ENCODE measurements at places on chromosomes 6 and 20. TPM values are rescaled to one million over a fixed set of nuclear protein-coding genes. Genes with fewer than 3 reads are reported as not detected.

GRCh38 chr20:58416835-58417234, 27.8 kb downstream of the VAPB start:
- no peak for DNase-seq

DNA sequence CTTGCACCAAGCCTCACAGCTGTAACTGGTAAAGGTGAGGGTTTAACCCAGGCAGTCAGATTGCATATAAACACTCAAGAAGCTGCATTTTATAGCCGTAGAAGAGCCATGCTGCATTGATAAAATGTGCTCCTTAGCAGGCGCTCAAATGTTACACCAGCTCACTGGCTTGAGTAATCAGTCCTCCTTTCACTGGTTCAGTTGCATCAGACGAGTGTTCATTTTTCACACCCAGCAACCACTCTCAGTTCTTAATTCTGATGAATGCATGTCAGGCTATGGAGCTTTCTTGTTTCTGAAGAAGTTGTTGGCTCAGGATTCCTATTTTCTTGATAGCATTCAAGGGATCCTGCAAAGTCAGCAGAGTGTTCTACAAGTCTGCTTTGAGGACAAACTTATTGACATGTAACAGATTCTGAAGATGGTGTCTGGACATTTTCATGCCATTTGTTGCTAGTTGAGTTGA, 198.3 kb downstream of the PLCB1 start:
- DNase-seq = no peak

DNA sequence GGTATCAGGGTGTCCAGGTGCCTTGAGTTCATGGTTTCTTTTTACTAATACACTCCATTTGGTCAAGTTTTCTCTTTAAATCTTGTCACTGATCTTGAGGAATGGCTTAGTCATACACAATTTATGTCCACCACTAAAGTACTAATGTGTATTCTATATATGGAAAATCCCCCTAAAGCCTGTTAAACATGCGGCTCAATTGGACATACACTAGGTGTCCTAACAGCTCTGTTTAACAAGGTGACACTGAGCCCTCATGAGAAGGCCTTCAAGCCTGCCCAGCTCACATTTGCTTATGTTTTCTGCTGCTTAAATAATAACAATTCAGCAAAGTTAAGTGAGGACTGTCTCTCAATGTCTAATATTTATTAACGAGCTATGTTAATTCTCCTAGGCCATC, 31.5 kb downstream of the PDE7B start:
- no peak for DNase-seq

DNA sequence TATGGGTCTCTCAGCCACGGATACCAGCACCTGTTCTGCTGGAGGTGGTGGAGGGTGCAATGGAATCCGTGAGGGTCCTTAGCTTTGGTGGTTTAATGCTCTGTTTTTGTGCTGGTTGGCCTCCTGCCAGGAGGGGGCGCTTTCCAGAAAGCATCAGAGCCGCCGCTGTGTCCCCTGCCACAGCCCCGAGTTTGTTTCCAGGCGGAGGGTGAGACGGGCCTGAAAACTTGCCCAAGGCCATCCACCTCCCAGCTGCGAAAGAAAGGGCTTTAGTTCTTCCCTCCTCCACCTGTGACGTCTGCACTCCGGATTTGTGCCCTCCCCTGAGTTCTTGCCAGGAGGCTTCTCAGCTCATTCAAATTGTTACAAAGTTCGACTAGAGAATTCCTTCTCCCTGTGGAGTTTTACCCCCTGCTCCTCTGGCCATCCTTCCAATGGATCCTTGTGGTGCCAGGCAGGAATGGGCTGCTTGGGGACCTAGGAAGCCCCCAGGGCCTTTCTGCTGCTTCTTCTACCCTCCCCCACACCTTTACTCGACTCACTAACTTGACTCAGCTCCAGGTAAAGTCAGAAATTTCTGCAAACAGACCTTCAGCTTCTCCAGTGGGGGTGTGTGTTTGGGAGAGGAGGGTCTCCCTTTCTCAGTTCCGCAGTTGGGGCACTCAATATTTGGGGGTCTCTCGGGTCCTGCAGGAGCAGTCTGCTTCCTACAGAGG, 873.7 kb downstream of the KIF16B start:
- peak; percentile 36 for DNase-seq

LIN28B gene
- 96.4 TPM for total RNA-seq
